Stimulated activated CD8-positive, alpha-beta memory T cell treated with anti-CD3 and anti-CD28 coated beads, Interleukin-2, amount 100 ng/mL, for 1 hour (primary cell): ENCODE measurements at places on chromosomes 16 and 17.
A peak's percentile ranks its signal among the peaks of the same experiment; 100 is the strongest.

- no peak for DNase-seq
Observed at GRCh38 chr17:49495842-49496182, 719 bp downstream of the NGFR start.

GRCh38 chr17:50188921-50189549, 12.4 kb downstream of the COL1A1 start:
- no peak for DNase-seq

- DNase-seq: no peak
Observed at GRCh38 chr16:2429771-2430663, 770 bp downstream of the CCNF start.

GRCh38 chr17:61306003-61306402, 93.6 kb upstream of the TBX2 start:
- no peak for DNase-seq

GRCh38 chr16:72911971-72912370, 136.0 kb downstream of the ZFHX3 start:
- DNase-seq: no peak

- no peak for DNase-seq
Observed at GRCh38 chr16:66469291-66469946, 42.3 kb downstream of the BEAN1 start.

DNA sequence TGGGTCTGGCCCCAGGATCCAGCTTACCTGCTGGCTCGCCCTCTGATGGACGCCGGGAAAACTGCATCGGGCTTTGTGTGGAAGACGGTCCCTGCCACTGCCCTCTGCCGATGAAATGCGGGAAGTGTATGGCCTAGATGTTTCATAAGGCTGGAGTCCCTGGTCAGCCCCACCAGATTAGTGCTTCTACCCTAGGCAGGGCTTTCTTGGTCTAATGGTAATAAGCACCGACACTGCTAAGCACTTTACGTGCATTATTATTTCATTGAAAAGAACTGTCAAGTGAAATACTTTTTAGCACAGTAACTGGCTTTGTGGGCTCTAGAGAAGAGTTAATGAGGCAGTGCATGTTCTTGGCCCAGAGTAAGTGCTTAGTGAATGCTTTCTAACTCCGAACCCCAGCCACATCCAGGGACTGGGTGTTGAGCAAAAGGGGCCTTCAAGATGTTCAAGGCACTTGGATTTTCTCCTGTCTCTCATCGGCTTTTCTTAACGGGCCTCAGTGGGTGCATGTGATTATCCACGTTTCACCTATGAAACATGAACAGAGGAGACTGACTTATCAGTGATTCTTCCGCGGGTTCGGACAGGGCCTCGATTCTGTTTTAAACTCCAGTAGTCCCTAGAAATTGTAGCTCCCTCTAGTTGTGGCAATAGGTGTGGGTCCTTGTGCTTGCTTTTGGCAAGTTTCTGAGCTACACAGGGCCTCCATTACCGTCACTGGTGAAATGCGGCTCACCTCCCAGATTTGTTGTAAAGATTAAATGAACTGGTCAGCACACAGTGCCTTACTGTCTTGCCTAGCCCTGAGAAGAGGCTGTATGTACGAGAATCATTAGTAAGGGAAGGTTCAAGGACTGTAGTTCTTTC, 6.6 kb downstream of the TRAF4 start:
- peak; percentile 73 for DNase-seq

- no peak for DNase-seq
Observed at GRCh38 chr16:4006397-4006999, 109.7 kb downstream of the ADCY9 start.

GRCh38 chr16:4244254-4245076, 2.6 kb upstream of the SRL start:
- no peak for DNase-seq

GRCh38 chr16:66810391-66810790, 9.0 kb upstream of the TERB1 start:
- no peak for DNase-seq

GRCh38 chr17:9594065-9594464, 17.6 kb downstream of the CFAP52 start:
- DNase-seq: no peak

- no peak for DNase-seq
Observed at GRCh38 chr17:10087355-10087754, 111.1 kb downstream of the GAS7 start.

DNA sequence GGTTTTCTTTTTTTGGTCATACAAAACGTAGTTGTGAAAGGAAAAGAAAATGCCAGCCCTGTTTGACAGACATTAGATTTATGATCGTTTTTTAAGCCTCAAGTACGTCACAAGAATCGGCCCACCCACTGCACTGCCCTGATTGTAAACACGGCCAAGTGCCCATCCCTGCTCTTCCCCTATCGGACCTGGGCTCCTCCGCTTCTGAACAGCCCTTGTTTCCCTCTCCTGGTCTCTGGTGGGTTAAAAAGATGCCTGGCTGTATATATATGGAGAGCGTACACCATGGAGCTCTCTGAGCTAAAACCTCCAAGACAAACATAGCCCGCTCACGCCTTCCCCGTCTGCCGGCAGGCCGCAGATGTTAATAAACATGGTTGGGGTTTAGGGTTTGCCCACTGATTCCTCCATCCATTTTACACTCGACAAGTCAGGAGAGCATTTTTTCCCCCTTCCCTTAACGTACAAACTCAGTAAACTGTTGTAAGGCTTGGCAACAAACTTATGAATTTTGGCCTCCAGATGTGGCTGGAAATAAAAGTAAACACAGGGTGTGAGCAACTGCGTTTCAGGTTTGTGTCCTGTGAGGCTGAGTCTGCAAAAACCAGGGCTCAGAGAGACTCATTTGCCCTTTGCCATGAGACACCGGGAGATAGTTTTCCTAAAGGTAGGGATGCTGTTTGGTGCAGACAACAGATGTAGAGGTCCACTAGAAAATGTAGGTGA, 325.9 kb downstream of the SOX9 start:
- no peak for DNase-seq

DNA sequence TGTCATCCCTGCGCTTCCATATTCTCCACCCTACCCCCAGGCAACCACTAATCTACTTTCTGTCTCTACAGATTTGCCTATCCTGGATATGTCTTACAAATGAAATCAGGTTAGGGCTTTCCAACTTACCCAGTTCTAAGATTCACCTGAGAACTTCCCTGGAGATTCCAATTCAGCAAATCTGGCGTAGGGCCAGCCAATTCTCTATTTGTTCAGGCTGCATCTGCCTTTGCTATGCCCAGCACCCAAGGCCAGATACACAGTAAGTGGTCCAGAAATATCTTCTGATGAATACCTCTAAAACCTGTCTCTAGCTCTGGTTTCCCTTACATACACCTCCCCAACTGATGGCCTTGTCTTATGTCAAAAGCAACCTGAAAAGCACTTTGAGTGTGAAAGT, 10.4 kb upstream of the CTCF start:
- no peak for DNase-seq

DNA sequence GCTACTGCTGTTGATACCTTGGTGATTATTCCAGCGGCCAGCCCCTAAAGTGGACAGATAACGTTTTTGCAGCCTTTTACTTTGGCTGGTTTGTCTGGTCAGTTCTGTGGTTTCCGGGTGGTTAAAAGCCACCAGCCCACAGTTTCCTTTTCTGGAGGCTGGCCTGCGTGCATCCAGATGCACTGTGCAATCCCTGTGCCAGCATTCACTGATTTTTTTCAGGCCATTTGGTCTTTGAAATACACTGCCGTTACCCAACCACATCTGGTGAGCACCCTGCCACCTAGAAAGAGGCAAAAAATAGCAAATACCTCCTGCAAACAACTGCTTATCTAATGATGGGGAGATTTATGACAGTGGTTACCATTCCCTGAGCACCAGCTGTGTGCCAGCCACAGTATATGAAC, 797 bp downstream of the NUDT7 start:
- DNase-seq: no peak

GRCh38 chr16:56226187-56226586, 34.9 kb downstream of the GNAO1 start:
- DNase-seq: no peak

GRCh38 chr17:1047177-1047878, 50.4 kb downstream of the TIMM22 start:
- no peak for DNase-seq

GRCh38 chr16:83906683-83907082, 7.8 kb downstream of the MLYCD start:
- no peak for DNase-seq

DNA sequence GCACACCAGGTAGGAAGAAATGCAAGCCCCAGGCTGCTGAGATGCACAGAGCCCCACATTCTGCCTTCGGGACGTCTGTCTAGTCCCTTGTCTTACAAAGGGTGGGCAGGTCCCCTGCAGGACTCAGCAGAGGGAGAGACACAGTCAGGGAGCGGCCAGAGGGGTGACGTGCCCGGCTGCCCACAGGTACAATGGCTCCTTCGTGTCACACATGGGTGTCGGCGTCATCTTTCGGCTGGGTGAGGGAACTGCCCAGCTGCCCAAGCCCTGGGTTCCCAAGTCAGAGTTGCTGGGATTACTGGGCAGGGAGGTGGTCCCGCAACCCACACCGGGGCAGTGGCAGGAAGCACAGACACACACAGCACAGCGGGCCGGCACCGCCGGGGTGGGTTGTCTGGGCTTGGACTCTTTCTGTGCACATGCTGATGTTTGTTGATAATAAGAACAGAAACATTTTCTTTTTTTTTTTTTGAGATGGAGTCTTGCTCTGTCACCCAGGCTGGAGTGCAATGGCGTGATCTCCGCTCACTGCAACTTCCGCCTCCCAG, 80.6 kb downstream of the JPH3 start:
- no peak for DNase-seq

DNA sequence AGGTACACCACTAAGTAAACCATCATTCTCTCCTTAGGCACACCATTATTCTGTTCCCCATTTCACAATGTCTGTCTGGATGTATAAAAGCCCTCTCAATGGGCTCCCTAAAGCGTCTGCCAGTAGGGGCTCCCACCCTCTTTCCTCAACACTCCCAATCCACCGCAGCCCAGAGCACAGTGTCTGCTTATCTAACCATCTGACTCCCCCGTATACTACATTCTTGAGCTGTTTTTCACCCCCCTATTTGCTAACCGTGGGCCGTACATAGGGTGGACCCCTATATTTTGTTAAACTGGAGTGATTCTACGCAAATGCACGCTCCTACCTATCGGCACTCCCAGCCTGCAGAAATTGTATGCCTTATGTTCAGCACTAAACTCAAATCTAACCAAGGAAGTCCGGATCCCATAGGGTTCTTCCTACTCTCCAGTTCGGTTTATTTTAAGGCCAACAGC, 685 bp upstream of the PSMD3 start:
- DNase-seq: no peak

DNA sequence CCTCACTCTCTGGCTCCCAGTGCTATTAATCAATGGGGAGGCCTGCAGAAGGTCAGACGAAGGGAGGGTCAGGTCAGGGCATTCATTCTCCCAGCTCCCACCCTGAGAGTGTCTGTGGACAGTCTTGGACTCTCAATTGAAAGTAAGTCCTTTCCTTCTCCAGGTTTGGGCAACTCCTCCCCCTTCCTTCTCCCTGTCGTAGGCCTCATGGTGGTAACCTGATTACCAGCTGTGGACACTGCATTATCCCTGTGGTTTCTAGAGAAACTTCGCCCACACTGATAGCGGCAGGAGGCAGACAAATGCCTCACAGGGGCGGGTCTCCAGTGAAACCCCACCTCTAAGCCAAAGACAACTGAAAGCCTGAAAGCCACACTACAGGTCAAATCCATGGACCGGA, 57.7 kb upstream of the SLC25A19 start:
- no peak for DNase-seq

- no peak for DNase-seq
Observed at GRCh38 chr17:1994707-1995106, 30.4 kb downstream of the RTN4RL1 start.

DNA sequence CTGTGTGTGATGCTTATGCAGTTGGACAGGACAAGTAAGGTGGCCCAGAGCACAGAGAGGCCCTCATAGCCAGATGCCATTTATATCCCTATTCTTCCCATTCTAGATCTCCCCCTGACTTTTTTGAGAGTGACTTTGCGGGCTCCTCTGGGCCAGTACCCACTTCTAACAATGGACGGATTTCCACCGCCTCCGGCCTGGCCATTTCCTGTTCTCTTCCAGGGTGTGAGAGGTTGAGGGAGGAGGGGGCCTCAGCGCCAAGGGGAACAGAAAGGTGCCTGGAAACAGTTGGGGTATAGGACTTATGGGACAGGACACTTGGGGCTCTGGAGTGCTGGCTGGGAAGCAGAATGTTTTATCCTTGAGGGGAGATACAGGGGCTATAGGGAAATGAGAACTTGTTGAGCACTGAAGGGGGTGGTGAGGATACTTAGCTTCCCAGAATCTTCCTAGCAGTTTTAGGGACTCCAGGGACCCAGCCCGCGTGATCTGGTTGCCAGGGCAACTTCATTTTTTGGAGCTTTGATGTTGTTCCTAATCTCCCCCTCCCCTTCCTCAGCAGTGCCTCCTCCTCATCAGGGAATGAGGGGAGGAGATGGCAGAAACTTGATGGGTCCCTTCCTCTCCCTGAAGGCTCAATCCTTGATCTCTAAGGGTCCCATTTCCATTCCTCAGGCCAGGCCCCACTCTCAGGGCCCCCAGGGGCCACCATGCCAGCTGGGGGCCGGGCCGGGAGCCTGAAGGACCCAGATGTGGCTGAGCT, 3.6 kb downstream of the TAOK2 start:
- no peak for DNase-seq

- DNase-seq: no peak
Observed at GRCh38 chr17:29155227-29155965, 24.8 kb downstream of the MYO18A start.

- peak; percentile 51 for DNase-seq
Observed at GRCh38 chr17:39547713-39548478, 59.8 kb downstream of the NEUROD2 start.

DNA sequence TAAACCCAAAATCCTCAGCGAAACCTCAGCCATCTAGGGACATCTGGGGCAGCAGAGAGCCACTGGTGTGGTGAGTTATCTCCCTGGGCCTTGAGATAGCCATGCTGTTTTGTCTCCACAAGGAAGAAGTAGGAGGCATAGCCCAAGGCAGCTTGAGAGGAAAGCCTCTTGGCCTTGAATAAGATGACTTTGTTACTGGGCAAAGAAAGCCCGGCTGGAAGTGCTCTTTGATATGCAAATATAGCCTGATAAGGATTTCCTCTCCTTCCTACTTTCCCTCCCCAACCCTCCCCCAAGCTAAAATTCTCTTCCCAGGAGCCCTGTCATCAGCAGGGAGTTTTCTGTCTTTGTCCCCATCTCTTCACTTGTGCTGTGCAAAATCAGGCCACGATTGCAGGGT, 694.4 kb downstream of the MAF start:
- no peak for DNase-seq

DNA sequence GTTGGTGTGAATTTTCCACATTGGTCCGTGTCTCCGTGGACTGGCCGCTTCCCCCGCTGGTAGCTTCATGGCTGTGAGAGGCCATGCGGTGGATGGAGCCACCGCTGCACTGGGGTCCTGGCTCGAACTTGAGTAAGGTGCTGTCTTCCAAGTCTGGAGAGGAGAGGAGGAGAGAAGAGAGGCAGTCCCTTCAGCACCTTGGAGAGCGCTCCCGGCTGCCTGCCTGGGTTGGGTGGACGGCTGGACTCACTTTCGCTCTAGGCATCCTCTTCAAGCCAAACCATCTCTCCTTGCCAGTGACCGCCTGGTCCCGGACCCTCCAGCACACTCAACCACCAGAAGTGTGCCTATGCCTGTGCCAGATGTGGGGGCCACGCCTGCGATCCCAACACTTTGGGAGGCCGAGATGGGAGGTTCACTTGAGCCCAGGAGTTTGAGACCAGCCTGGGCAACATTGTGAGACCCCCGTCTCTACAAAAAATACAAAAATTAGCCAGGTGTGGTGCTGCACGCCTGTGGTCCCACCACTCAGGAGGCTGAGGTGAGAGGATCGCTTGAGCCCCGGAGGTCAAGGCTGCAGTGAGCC, 6.2 kb downstream of the JPH3 start:
- no peak for DNase-seq

GRCh38 chr16:56518425-56518824, 1.4 kb downstream of the BBS2 start:
- DNase-seq: no peak
